ENCODE measurements at places on chromosomes 2 and 18.

- no peak for DNase-seq
Observed at GRCh38 chr2:174965992-174966744, 39.0 kb downstream of the CHN1 start.

GRCh38 chr2:65558743-65559142, 126.3 kb upstream of the SPRED2 start:
- no peak for DNase-seq

DNA sequence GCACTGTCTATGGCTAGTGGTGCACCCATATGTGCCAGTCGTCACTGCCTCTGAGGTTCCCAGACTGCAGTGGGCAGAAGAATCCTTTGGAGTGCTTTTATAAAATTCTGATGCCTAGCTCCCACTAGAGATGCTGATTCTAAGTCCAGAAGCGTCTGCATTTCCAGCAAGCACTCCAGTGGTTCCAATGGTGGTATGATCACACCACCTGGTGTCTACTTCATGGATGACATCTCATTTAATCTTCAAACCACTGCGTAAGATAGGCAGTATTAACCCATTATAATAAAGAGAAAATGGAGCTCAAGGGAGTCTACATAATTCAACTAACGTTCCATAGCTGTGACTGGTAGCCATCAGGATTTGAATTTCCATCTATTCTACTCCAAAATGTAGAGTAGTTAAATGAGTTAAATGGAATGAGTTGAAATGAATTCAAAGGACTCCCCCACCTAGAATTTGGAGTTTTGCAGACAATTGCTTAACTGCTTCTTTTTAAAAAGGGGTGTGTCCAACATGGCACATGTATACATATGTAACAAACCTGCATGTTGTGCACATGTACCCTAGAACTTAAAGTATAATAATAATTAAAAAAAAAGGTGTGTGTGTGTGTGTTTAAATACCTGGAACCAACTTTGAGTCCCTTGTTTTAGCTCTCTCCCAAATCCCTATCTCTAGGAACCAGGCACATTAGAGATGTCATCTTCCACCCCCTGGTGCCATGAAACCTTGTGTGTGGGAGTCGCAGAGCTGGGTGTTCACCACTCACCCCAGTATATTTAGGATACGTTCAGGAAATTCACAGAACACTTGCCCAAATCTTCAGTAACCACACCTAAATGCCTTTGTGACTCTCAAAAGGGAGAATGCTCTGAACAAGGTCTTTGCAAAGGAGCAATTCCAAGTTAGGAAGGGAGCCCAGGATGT, 14.1 kb downstream of the LAMA3 start:
- DNase-seq = no peak

GRCh38 chr2:207055257-207055656, 110.5 kb downstream of the KLF7 start:
- no peak for DNase-seq

DNA sequence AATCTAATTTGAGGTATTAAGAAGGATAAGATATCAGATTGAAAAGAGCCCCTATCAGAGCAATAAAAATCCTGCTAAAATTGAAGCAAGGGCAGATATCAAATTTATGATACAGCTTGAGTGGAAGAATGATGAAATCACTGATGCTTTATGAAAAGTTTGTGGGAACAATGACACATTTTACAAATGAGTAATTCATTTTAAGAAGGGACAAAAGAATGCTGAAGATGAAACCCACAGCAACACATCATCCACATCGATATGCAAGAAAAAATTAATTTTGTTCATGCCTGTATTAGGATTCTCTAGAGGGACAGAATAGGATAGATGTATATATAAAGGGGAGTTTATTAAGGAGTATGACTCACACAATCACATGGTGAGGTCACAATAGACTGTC, 355.6 kb upstream of the GYPC start:
- DNase-seq = no peak

DNA sequence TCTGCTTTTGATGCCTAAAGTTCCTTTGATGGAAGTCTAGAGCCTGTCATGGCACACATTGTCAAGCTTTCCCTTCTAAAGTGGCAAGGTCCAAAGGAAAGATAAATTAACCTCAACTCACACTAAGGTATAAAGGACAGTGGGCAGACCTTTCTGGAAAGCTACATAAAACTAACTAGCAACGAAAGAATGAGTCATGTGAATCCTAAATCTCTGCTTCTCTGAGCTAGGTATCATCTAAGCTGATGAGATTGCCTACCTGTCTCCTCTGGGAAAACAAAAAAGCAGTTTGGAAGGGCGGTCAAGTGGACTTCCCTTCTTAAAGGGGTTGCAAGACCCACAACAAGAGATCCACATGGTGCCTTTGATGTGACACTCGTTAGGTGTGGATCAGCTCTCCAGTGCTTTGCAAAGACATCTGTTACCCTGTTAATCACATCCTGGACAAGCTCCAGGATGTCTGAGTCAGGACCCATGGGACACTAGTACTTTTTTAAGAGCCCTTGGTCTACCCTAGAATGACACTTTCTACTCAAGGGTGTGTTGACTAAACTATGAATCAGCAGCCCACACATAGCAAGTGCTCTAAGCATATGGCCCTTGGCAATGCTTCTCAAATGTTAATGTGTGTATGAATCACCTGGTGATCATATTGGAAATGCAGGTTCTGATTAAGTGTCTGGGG, 173.5 kb downstream of the ALK start:
- DNase-seq = no peak

- no peak for DNase-seq
Observed at GRCh38 chr18:76338088-76338487, 157.0 kb downstream of the ZNF516 start.

- DNase-seq = no peak
Observed at GRCh38 chr2:41597680-41598079, 450.1 kb upstream of the PKDCC start.

- no peak for DNase-seq
Observed at GRCh38 chr2:101844055-101844635, 146.6 kb downstream of the MAP4K4 start.

GRCh38 chr2:231260442-231261208, 62.2 kb downstream of the ARMC9 start:
- no peak for DNase-seq

- no peak for DNase-seq
Observed at GRCh38 chr2:132415915-132416722, 486 bp upstream of the GPR39 start.

DNA sequence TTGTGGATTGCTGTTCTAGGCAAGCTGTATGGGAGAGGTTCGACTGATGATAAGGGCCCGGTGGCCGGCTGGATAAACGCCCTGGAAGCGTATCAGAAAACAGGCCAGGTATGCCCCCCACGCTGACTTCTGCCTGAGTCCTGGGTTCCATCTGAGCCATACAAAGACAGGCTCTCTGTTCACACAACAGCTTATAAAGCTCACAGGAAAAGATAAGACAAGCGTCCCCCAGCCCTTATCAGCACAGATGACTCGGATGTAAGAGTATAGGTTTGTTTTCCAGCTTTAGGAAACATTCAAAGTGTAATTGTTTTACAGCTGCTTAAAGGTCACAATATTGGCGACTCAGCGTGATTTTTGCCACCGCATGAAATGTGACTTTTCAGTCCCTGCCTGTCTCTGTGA, 12.7 kb downstream of the CNDP2 start:
- DNase-seq = no peak

- no peak for DNase-seq
Observed at GRCh38 chr2:128366713-128367511, 48.2 kb upstream of the HS6ST1 start.

DNA sequence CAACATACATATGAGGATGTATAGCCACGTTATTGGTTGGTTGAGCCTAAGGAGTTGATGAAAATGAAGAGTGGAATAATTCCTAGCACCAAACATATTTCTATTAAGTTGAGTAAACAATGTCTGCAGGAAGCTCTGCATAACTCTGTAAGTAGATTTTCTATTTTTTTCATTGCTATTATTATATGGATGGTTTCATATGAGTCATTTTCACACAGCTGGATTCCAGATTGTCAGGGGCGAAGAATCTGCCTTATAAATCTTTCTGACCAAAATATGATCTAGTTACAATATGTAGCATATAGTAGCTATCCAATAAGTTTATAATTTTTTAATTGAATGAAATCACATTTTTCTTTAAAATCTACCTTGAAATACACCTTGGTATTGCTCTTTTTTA, 468.0 kb upstream of the PKDCC start:
- no peak for DNase-seq

- DNase-seq = no peak
Observed at GRCh38 chr2:15263976-15264685, 297.0 kb downstream of the NBAS start.

DNA sequence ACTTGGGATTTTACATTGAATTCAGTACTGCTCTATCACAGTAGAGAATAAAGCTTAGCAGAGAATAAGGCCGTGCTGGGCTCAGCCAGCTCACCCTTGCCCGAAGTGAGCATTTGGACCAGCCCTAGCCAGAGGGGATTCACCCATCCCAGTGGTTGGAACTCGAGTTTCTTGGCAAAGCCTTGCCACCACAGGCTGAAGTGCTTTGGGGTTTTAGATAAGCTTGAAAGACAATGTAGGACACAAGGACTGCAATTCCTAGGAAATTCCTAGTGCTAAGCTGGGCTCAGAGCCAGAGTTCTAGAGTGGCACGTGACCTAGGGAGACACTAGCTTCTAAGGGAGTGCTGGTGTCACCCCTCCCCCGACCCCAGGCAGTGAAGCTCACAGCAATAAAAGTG, 28.0 kb downstream of the SERPINB11 start:
- DNase-seq = no peak

DNA sequence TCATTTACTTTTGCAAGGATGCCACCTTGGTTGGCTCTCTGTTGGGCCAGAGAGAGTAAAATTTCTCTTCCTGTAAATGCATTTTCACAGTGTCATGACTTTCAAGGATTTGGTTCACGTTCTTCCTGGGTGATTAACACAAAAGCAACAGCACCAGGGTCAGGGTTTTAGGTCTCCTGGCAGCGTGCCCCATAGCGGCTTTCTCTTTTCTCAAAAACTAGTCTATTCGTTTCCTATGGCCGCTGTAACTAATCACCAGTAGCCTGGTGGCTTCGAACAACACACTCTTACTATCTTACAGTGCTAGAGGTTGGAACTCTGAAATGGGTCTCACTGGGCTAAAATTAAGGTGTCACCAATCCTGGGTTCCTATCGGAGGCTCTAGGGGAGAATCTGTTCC, 56.3 kb upstream of the ACMSD start:
- DNase-seq = no peak

GRCh38 chr2:229492034-229492433, 220.9 kb upstream of the PID1 start:
- no peak for DNase-seq

- no peak for DNase-seq
Observed at GRCh38 chr18:8413189-8413588, 196.0 kb upstream of the RAB12 start.

- DNase-seq = no peak
Observed at GRCh38 chr18:36380173-36380827, 82.8 kb downstream of the FHOD3 start.

DNA sequence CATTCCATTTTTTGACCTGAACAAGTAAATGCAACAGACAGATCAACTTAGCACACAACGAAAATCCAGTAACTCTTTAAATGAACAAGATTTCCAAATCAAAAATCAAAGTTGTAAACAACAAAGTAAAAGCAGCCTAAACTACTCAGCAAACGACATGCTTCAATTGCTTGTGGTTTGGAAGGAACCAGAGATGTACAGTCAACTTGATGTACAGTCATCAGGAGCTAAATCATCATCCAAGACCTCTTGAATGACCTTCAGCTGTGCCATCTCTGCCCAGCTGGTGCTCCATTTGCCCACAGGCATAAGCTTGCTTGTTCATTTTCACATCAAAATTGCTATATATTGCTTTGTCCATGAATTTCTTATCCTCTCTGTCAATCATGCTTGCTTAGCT, 109.8 kb downstream of the UPP2 start:
- DNase-seq = no peak

DNA sequence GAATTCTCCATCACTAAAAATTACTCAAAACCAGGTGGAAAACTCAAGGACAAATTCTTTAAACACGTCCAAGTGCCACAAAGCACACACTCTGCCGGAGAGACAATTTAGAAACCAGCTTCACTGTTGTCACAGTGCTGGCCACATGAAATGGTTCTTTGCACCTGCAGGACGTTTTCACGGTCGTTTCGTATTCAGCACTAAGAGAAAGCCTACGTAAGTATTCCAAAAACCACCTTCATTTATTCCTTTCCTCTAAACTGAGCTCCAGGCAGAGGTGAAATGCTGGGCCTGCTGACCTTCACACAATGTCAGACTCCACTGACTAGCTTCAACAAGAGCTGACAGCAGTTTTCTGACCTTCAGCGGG, 680 bp downstream of the ATP5F1A start:
- DNase-seq = no peak

GRCh38 chr2:40654346-40654745, 202.5 kb upstream of the SLC8A1 start:
- DNase-seq = no peak

DNA sequence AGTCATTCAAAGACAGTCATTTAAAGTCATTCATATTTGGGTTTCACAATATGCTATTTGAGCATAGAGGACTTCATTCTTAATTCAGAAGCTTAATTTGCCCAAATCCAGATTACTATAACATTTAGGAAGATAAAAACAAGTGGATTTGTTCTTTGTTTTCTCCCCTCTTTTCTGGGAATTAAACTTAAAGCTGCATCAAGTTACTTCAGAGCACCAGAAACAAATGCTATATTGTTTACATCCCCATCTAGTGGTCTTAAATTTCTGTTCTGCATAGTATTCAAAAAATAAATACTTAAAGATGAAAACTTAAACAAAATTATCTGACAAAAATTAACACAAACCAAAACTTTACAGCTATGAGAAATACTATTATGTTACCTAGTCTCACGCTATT, 34.7 kb upstream of the MARCHF7 start:
- no peak for DNase-seq

All from activated effector memory CD4-positive, alpha-beta T cell treated with Interleukin-2 at 50 U/mL for 16 hours (primary cell).